T-helper 17 cell (primary cell): ENCODE measurements at places on chromosomes 6 and 20.
A peak's percentile ranks its signal among the peaks of the same experiment; 100 is the strongest.

GRCh38 chr6:14110001-14110818, 7.4 kb upstream of the CD83 start:
- DNase-seq, result no peak

- no peak for DNase-seq
These were observed 89.1 kb upstream of the PLEKHG1 start for GRCh38 chr6:150510576-150510975.

- no peak for DNase-seq
These were observed 11.9 kb downstream of the CDH4 start for GRCh38 chr20:61263938-61264337.

DNA sequence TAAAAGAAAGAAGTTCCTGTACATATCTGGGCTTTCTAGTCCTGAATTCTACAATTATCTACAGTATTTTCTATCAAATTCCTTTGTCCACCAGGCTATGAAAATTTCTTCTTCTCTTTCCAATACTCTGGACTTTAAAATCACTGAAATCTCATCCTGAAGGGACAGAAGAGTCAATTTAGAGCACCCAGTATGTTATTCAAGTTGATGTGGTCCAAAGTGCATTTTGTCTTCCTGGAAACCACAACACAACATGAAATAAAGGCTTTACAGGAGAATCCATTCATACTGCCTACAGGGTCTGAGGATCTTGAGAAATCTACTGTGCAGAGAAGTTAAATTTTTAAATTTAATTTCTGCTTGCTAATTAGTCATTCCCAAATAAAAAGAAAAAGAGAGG, 94.9 kb upstream of the ADGRF1 start:
- no peak for DNase-seq

DNA sequence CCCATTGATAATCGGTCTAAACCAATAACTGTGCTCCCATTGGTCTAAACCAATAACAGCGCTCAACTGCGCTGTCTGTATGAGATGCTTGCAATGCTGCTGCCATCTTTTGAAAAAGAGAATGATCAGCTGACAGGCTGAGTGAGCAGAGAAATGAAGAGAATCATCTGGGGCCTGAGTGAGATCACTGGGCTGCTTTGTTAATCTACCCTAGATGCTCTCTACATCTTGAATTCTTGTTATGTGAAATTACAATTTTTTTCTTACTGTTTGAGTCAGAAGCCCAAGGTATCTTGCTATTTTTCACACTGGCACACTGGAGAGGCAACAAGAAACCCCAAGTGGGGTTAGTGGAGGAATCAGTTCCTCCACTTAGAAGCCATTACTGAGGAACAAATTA, 91.5 kb upstream of the GCM1 start:
- no peak for DNase-seq

DNA sequence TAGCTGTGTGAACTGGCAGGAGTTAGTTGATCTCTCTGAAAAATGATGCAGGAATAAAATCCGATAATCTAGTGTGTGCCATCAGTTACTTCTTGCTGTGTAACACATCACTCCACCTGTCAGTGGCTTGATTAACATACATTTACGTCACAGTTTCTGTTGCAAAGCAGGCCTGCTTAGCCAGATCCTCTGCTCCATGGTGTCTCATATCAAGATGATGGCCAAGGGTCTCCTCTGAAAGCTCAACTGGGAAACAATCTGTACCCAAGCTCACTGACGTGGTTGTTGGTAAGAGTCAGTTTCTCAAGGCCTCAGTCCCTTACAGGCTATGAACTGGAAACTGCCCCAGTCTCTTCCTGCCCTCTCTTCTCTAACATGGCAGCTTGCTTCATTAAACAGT, 51.8 kb downstream of the FOXA2 start:
- no peak for DNase-seq

DNA sequence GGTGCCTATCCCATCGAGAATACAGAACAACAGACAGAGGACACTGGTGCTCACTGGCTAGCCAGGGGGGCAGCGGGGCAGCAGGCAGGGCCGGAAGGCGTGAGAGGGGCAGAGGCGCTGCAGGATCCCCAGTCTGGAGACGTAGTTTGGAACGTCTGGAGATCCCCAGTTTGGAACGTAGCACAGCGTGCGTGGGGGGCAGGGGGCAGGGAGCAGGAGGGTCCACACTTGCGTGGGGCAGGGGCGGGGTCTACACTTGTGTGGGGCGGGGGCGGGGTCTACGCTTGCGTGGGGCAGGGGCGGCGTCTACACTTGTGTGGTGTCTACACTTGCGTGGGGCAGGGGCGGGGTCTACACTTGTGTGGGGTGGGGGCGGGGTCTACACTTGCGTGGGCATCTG, 107.2 kb downstream of the DACT2 start:
- DNase-seq, result no peak

DNA sequence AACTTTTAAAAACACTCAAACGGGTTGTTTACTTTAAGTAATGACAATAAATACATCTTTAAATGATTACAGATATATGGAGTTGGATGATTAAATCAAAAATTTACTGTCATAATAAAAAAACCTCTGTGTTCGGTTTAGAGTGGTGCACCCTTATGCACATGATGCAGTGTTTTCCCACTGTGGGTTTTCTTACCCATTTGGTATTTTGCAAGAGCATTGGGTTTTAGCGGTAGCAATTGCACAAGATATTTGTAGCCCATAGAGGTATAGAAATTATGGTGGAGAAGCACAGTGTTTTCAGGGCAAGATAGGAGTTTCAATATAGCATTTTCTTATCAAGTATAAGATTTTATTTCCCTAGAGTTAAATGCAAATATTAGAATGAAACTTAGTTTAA, 410.8 kb upstream of the PLCB4 start:
- no peak for DNase-seq

- DNase-seq, result no peak
These were observed 55.0 kb upstream of the PCSK2 start for GRCh38 chr20:17171746-17172280.

DNA sequence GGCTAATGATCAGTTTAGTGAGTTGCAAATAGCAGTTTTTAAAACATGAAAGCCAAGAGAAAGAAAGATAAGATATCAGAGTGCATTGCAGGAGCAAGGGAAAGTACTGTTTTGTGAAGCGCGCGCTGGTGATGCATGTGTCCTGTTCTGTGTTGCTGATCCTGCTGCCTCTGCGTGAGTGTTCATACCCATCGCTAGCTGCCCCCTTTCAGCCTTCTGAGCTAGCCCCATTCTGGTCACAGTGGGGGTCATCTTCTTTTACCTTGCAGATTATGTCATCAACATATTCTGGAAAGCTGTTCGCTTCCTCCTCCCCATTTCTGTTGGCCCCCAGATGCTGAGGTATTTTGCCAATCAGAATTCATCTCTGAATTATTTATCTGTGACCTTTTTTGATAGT, 1.9 kb downstream of the MRAP2 start:
- DNase-seq, result no peak

- no peak for DNase-seq
These were observed 4.8 kb downstream of the CCHCR1 start for GRCh38 chr6:31152781-31153180.

DNA sequence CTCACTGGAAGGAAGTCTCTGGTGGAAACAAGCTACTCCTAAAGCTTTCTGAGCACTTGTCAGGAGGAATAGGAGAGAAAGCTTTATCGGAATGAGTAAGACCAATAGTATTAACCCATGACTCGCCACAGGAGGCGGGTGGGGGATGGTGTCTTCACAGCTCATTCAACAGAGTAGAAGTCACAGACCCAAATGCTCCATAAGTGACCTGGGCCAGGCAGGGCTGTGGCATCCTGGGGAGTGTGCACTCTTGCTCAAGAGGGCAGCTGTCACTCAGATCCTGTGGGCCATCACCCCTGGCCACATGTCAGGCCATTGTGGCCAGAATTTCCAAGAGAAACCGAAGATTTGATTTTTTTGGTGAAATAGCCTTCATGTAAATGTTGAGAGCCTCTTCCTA, 116.0 kb downstream of the SYCP2 start:
- DNase-seq, result no peak

DNA sequence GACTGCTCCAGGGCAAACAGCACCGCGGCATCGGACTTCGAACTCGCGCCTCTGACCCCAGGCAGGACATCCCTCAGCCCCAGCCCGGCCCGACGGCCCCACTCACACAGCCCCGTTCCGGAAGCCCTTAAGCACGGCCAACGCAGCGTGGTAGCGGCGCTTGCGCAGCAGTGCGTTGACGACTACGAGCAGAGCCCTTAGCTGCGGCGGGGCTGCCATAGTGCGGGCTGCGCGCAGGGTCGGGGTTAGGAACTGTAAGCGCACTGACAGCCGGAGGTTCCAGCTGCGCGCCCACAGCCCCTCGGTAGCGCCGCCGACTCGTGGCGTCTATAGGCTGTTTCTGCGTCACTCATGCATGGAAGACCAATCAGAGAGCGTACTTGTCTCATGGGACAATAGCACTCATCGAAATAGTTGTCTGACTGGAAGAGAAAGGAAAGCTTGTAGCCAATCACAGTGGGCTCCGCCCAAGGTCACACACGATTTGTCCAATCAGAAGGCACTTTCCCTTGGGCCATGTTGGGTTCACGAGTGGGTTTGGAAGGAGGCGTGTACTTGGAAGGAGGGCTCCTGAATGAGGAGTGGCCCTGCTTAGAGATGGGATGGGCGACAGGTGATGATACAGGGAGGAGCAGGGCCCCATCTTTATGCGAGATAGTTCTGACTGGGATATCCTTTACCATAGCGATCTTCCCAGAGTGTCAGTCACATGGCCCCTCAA, at the start of gene PXMP4:
TSS of gene PXMP4 (minus strand) at position 322 of the 721 bp plus-strand sequence. CDS start at position 219, 103 bp downstream.
- DNase-seq, result peak; percentile 69

- DNase-seq, result no peak
These were observed 671.5 kb downstream of the CBLN4 start for GRCh38 chr20:55333798-55334197.

DNA sequence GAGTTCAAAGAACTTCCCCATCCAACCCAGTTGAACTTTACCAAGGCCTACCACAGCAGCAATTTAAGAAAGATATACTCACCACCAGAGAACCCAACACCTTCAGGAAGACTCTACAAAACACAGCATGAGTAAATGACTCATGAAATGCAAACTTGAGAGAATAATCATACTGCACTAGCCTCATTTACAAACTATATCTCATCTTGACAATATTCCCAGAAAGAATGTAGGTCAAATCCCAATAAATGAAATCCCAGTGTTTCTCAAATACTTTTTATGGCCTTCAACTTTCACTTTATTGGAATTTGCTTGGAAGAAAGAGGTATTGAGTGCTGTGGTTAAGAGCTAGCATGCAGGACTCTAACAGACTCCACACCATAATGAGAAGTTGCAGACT, 60.0 kb downstream of the FYN start:
- no peak for DNase-seq

GRCh38 chr6:170088582-170088955, 202.3 kb downstream of the DLL1 start:
- peak; percentile 8 for DNase-seq

DNA sequence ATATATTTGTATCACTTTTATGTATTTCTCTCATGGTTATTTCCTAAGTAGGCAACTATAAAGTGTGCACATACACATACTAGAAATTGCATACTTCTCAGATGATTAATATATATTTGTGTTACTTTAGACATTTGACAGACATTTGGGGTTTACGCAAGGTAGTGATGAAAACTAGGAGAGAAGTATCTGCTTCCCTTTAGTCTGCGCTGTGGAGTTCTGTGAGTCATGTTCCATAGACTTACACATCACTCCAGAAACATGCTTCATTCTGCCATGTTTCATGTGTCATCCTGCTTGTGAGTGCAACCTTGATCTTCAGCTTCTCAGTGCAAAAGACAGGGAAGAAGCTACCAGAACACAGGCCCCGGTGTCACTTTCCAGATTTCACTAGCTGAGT, 200.7 kb upstream of the BMP2 start:
- no peak for DNase-seq

GRCh38 chr20:17327185-17328148, 100.6 kb downstream of the PCSK2 start:
- no peak for DNase-seq

DNA sequence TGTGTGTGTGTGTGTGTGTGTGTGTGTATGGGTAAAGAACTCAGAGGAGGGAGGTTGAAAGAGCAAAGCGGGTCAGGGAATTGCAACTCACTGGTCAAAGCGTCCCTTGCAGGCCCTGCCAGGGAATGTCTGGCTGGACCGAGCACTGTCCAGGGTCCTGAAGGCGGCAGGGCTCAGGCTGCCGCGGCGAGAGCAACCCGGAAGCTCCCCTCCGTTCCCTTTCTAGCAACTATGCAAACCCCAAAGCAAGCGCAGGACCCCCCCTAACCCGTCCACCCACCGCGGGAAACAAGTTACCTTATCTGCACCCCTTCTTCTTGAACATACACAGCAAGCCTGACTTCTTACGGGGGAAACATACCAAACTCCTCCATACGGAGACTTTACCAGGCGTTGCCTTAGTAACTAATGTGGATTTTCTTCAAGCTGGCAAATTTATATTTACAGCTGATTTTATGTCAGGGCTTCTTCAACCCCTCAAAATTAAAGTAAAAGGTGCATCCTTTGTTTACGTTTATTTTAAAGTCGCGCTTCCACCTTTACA, 538 bp upstream of the GRM1 start:
- DNase-seq, result peak; percentile 11

DNA sequence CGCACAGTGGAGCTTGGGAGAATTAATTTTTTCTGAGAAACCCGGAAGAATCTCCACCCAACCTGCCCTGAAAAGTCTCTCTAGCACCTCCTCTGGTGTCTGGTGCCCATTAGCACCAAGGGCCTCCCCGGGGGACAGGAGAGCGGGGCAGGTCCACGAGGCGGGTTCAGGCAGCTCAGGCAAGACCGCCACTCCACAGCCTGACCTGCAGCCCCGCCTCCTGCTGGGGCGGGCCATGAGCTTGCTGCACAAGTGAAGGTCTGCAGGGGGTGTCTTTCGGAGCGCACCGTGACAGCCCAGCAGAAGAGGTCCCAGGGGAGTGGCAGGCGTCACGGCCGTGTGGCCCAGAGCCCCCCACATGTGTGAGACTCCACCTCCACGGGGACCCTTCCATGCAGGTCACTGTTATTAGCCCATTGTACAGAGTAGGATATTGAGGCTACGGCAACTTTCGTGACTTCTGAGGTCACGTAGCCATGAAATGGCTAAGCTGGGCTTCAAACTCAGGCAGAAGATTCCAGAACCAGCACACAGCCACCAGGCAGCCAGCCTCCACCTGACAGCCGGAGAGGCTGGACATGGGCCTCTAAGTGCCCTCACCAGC, 63.9 kb upstream of the SLCO4A1 start:
- no peak for DNase-seq

DNA sequence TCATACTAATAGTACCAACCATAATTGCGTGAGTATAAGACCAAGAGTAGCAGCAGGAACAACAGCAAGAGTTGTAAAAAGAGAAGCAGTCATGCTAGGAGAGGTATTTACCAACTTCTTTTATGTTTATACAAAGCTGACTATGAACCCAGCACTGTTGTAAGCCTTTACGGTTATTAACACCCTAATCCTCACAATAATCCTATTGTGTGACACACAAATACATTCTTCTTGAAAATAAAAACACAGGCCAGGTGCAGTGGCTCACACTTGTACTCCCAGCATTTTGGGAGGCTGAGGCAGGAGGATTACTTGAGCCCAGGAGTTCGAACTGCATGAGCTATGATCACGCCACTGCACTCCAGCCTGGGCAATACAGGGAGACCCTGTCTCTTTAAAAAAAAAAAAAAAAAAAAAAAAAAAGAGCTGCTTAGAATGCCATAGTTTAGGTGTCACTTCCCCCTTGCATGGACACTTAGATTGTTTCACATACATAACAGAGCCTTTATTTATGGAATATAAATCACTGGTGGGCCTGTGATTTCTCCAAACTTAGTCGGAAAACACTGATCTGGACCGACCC, 20.2 kb downstream of the HCK start:
- DNase-seq, result no peak
